ENCODE measurements at places on chromosomes 1 and 21.
A peak's percentile ranks its signal among the peaks of the same experiment; 100 is the strongest.

- no peak for DNase-seq
These were observed 7.1 kb downstream of the SYT2 start for GRCh38 chr1:202703191-202703590.

DNA sequence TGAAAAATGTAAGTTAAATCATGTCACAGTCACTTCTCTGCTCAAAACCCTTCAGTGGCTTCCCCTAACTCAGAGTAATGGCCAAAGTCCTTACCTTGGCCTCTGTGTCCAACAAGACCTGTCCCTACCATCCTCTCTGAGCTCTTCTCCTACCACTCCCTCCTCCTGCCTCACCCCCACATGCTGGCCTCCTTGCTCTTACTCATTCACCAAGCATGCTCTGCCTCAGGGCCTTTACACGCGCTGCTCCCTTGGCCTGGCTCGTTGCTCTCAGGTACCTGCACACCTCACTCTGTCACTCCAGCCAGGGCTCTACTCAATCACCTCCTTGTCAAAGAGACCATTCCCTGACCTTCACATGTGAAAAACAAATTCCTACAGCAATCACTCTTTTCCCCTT lies 54.2 kb downstream of the SEC16B start:
- no peak for DNase-seq

DNA sequence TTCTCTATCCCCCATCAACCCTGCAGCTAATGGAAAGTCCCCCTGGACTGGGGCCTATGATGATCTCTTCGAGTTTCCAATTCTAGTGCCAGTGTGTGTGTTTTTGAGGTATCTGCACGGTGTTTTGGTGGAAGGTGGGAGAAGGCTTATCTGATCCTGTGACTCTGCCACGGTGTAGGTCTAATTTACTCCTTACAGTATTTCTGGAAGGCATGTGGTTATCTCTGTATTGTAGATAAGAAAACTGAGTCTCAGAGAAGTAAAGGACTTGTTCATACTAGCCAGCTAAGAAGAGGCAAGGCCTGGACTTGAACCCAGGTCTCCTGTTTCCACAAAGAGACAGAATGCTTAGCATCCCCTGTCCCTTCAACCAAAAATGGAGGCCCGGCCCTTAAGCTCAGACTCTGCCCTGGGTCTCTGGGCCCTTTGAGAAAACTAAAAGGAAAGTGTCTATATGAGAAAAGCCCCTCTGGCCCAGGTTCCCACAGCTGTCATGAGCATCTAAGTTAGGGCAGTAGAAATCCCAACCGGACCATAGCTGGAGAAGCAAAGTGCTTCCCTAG lies 20.3 kb downstream of the RIMS3 start:
- no peak for DNase-seq

GRCh38 chr1:27296773-27297291 lies 25.1 kb upstream of the TMEM222 start:
- peak; percentile 46 for DNase-seq

DNA sequence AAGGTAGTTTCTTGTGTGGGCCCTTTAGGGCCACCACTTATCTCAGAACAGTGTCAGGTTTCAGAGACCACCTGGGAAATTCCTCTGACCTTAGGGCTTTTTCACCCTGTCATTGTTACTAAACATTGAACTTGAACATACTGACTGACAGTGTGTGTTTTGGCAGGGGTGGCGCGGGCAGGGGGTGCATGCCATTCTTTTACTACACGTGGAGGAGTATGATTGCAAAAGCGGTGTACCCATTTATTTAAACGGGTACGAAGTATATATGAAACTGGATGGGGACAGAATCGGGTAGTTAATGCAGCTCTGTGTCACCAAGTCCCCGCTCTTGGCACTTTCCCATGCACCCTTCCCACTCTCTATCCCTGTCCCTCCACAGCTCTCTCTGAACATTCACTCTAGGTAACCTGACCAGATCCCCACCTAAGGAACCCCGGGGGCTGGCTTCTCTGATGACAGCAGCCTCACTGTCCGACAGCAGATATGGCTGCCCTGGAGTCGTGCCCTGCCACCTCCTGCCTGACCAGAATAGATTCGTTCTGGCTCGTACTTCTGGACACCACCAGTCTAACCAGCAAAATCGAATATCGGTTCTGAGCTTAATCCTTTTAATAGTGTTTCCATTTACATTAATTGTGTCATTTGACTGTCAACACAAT lies 51.3 kb downstream of the NFASC start:
- no peak for DNase-seq

DNA sequence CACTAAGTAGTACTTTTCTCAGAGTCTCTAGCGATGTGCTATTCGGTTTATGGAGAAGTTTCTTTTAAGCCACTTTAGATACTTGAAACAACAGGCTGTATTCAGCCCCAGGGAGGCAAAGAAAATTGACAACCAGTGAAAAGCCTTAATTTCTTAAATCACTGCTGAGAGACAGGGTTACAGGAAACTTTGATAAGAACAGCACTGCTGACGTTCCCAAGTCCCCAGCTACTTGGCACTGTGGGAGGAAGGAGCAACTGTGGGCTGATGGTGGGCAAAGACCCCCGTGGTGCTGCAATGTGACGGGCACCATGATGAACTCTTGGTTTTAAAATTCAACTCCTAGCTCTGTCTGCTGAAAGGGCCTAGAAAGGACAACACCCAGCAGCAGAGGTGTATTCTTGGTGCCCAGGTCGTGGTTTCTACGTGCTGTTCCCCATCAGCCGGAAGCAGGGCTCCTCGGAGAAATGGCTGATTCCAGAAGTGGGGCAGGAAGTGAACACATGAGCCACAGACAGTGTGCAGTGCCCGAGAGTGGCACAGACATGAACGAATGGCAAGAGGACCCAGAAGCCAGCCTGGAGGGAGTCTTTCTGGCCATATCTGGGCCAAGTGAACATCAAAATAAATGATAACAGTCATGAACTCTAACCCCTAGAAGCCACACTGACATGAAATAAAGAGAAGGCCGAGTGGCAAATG lies 5.3 kb downstream of the PTTG1IP start:
- DNase-seq = no peak

DNA sequence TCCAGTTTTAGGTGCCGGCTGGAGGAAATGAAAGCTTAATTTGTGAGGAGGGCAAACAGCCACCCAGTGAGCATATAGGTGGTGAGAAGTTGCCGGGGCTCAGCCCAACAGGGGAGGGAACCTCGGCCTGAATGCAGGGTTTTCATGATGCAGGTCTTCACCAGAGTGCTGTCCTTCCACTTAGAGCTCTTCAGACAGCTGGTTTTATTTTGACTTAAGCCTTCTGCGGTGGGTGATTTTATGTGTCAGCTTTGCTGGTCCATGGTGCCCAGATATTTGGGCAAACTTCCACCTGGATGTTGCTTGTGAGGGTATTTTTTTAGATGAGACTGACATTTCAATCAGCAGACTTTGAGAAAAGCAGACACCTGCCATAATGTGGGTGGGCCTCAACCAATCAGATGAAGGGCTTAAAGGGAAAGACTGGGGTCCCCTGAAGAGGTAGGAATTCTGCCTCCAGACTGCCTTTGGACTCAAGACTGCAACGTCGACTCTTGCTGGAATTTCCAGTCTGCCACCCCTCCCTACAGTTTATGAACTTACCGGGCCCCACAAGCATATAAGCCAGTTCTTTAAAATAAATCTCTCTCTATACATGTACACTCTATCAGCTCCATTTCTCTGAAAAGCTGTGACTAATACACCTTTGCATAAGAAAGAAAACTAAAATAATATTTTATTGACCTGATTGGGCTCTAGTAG lies 72.8 kb downstream of the RHOU start:
- no peak for DNase-seq

DNA sequence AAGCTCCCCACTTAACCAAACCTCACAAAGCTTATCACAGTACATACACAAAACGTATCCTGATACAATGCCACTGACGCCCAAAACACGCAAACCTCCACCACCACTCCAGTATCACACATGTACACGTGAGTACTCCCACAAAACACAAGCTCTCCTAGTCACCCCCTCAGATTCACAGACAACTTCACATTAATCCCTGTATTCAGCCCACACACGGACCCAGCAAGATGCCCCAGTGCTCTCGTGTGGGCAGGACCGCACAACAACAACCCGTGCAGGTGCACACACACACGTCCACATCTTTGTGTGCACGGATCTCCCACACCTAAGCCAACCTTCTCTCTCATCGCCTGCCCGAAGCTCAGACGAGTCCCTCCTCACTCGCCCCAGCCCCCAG lies 17.6 kb downstream of the PADI1 start:
- no peak for DNase-seq

- no peak for DNase-seq
These were observed 22.1 kb downstream of the UMODL1 start for GRCh38 chr21:42093186-42093585.

DNA sequence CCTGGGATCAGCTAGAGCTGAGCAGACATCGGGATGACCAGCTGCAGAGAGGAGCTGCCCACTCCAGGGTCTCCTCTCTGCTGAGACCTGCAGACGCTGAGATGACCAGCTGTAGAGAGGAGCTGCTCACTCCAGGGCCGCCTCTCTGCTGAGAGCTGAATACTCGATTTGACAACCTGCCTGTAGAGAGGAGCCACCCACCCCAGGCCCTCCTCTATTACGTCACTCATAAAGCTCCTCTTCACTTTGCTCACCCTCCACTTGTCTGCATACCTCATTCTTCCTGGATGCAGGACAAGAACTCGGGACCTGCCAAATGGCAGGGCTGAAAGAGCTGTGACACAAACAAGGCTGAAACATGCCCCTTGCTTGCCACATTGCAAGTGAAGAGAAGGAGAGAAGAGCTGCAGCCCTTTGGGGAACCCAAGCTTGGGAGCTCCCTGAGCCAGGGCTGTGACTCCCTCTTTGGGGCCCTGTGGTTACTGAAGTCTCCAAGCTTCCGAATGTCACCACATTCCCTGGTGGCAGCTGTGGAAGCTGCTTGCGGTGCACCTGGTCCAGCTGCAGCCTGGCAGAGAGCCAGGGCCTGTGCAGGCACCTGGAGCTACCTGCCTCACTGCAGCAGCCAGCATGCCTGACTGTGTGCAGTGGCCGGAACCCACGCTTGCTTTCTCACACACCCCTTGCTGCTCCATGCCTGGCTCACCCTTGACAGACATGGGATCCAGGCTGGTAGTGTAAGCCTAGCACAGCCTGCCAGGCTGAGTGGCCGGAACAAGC lies 59.6 kb downstream of the CC2D1B start:
- DNase-seq = no peak

DNA sequence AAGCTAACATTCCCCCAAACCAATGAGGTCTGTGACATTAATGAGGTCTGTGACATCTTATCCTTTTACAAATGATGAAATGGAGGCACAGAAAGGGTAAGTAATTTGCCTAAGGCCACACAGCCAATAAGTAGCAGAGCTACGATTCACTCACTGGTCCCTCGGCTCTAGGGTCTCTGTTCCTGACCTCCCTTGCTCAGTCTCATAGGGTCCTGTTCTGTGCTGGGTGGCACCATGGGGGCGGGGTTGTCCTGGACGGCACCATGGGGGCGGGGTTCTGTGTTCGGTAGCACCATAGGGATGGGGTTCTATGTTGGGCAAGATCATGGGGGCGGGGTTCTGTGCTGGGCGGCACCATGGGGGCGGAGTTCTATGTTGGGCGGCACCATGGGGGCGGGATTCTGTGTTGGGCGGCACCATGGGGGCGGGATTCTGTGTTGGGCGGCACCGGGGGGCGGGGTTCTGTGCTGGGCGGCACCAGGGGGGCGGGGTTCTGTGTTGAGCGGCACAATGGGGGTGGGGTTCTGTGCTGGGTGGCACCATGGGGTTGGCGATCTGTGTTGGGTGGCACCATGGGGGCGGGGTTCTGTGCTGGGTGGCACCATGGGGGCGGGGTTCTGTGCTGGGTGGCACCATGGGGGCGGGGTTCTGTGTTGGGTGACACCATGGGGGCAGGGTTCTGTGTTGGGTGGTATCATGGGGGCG lies 55.6 kb downstream of the CLSTN1 start:
- no peak for DNase-seq

- DNase-seq = no peak
These were observed 18.7 kb upstream of the WARS2 start for GRCh38 chr1:119159111-119159510.

GRCh38 chr1:229557913-229558414 lies 543 bp downstream of the ABCB10 start:
- peak; percentile 19 for DNase-seq

- DNase-seq = no peak
These were observed 137.1 kb downstream of the ETS2 start for GRCh38 chr21:38942748-38943211.

DNA sequence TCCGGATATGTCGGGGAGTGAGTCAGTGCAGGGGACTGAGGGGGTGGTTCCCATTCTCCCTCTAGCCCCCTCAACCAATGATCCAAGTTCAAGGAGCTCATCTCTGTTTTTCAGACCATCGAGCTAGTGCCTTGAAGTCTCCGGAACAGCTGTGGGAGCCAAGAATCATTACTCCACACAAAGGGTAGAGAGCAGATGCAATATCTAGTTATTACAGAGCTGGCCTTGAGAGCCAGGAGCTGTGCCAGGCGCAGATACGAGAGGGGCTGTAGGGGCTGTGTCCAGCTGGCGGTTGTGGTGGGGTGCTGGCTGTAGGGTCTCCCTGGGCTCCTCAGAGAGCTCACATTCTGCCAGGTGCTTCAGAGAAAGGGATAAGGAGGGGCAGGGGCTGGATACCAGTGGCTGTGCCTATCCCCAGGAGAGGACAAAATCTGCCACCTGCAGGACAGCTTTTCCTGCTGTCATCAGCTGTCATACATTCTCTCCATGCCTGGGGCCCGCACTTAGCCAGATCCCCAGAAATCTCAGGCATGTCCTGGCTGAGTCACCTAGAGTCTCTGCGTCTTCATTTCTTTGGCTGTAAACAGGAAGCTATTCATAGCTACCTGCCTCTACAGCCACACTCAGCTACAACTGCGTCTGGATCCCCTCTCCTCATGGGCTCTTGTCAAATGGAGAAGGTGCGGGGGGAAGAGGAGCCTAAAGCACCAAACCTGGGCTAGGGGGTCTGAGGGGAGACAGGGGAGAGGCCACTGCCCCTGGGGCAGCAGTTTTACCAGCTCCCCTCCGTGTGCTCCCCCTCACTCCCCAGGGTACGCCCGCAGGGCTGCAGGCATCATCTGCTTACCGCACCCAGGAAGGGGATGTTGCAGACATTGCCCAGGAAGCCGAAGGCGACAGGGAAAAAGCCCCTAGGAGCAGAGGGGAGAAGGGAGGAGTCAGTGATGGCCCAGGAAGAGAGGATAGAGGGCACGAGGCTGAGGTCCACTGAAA lies 2.4 kb upstream of the KISS1 start:
- DNase-seq = peak; percentile 51

- DNase-seq = no peak
These were observed 68.0 kb downstream of the LRRN2 start for GRCh38 chr1:204617256-204618147.

DNA sequence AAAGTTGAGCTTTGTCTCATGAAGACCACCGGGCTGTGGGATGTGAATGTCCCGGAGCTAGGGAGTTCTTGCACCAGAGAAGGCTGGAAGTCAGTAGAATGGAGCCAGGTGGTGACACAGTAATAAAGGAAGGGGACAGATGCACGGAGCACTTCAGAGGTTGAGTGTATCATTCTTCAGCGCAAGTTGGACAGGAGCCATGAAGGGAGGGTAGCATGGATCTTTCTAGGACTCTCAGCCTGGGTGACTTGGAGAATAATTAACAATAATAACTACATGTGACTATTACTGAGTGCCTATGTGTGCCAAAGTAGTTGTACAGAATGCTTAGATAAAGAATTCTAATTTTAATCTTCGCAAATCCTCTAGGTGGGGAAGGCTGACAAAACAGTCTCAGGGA lies 258.7 kb upstream of the AJAP1 start:
- no peak for DNase-seq

Data from gastrocnemius medialis (tissue), 4 donors.